CD4-positive, alpha-beta T cell treated with Interleukin-2 at 100 ng/mL for 4 hours (primary cell): ENCODE measurements at places on chromosomes 3 and 15.

DNA sequence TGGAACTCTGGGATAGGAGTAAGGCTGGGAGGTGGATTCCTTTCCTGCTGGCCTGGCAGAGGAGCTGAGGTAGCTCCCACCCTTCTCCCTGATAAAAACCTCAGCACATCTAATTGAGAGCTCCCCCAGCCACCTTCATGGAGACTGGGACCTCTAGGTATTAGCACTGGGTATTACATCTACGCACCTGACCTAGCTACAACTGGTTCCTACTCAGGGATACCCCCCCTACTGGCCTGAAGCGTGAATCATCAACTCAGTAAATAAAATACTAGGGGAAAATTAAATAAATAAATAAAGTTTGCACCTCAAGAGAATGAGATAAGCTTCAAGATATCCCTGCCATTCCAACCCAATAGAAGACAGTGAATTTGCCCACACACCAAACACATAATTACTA is 140.4 kb downstream of the NEK10 start:
- DNase-seq = no peak

DNA sequence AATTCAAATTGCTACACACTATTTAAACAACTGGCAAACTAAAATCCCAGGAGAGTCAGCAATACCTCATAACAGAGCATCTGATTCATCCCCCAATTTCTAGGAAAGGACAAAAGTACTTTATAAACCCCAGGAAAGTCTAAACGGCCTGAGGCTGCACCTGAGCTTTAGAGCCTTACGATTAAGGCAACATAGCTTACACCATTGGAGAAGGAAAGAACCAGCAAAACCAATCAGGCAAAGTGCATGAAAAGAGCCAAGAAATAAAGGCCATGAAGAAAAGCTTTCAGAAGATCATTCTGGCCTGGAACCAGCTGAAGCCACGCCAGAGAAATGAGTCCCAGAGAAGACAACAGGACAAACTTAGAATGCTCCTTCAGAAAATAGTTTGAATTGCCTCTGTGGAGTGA is 48.1 kb downstream of the PTPN9 start:
- DNase-seq = no peak

- no peak for DNase-seq
These were observed 29.7 kb downstream of the VGLL3 start for GRCh38 chr3:86961297-86961696.

DNA sequence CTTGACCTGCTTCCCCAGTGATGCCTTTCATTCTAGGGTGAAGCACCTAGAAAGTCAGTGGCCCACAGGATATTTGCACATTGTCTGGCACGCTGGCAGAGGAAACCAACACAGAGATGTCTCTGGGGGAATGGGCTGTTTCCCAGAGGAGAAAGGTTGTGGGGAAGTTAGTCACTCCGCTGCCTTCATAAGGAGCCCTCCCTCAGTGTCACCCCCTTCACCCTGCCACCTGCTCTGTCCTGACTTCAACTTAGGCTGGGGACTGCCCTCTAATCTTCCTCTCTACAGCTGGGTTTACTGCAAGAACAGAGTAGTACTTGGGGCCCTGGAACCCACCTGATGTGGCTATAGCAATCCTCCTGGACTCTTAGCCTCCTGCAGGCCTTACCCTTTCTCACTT is 5.7 kb downstream of the KLHDC8B start:
- no peak for DNase-seq

DNA sequence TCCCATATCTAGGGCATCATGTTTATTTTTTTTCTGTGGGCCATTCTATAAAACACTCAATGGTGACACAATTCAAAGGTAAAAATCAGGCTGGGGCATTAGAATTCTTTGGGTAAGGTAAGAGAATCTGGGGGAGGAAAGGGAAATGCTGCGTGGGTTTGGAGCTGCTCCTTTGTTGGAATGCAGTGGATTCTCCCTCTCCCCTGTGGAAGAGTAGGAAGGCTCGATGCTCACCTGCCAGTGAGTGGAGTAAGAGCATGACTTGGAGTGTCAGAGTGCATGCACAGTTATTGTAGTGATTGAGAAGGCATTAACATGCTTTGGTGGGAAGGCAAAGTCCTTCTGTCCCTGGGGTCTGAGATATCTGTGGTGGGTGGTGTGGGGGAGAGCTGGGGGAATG is 280.0 kb downstream of the PDCD6IP start:
- no peak for DNase-seq

GRCh38 chr3:41138146-41138545 is 61.2 kb upstream of the CTNNB1 start:
- no peak for DNase-seq

DNA sequence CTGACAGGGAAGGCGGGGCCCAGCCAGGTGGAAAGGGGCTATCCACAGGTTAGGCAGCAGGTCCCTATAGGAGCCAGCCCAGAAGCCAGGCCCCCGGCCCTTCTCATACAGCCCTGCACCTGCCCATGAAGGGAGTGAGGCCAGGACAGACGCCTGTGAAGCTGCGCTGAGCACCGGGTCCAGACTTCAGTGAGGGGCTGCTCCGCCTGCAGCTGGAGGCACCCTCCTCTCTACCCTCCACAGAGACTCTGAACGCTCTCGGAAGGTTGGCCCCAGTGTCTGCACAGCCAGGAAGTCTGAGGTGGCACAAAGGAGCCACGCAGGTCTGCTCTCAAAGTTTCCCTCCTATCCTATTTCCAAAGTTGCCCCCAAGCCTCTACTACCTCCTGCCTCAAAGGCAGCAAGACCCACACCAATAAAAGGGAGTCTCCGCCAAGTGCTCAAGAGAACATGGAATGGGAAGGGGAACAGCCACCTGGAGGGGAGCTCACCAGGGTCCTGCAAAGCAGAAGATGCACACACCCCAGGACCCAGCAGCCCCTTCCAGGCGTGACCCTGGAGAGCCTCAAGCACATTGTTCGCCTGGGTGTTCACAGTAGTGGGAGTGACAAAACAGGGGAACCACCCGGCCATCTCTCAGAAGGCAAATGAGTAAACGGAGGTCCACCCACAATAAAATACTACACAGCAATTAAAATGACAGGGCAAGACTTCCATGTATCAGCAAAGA is 19.5 kb downstream of the XXYLT1 start:
- DNase-seq = no peak

GRCh38 chr3:101195951-101196713 is 124.2 kb downstream of the IMPG2 start:
- no peak for DNase-seq

- DNase-seq = peak; percentile 83
These were observed at the start of gene TRANK1 for GRCh38 chr3:36944641-36945270. Gene TRANK1 (minus strand): TSS chr3:36945054. CDS start chr3:36944809, 245 bp downstream.

GRCh38 chr15:56042982-56043980 is 49.9 kb upstream of the NEDD4 start:
- DNase-seq = peak; percentile 74

GRCh38 chr3:128863560-128863959 is 15.9 kb upstream of the ACAD9 start:
- DNase-seq = no peak

DNA sequence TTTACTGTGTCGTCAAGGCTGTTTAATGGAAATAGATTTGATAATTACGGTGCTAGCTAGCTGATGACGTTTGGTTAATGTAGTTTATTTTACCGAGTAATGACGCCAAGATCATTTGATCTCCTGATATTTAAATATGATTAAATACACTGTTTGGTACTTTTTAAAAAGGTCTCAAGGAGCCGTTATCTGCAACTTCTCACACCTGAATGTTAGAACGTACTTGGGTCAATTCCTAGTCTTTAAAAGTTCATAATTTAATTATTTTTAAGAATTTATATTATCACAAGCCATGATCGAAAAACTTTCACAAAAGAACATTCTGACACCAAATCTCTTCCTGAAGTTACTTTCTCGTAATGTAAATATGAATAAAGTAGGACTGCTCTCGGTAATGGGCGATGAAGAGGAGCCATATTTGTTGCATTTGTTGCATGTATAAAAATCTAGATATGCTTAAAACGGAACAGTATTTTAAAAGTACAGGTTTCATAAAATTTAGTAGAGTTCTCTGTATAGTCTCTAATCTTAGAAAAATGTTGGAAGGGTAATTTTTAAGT is 16.2 kb upstream of the CHD2 start:
- no peak for DNase-seq

DNA sequence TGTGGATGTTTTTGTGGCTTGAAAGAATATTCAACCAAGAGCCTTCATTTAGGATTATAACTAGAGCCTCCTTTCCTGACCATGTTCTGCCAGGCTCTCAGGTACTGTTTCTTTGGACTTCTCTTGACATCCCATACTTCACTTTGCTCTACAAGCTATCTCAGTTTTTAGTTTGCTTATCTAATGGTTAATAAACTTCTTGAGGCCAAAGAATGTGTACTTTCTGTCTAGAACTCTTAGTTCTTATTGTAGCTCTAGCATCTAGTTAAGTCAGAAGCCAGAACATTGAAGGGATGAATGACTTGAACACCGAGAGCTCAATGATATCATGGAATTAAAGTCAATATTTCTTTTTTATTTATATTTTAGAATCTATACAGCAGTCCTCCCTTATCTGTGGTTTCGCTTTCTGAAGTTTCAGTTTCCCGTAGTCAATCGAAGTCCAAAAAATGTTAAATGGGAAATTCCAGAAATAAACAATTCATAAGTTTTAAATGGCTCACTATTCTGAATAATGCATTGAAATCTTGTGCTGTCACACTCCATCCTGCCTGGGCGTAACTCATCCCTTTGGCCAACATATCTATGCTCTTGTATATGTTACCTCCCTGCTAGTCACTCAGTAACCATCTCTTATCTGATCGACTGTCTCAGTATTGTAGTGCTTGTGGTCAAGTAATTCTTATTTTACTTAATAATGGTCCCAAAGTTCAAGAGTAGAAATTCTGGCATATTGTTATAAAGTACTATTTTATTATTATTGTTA is 368.6 kb upstream of the RBMS3 start:
- DNase-seq = no peak

- DNase-seq = no peak
These were observed 44.8 kb downstream of the ZNF589 start for GRCh38 chr3:48285675-48286074.

DNA sequence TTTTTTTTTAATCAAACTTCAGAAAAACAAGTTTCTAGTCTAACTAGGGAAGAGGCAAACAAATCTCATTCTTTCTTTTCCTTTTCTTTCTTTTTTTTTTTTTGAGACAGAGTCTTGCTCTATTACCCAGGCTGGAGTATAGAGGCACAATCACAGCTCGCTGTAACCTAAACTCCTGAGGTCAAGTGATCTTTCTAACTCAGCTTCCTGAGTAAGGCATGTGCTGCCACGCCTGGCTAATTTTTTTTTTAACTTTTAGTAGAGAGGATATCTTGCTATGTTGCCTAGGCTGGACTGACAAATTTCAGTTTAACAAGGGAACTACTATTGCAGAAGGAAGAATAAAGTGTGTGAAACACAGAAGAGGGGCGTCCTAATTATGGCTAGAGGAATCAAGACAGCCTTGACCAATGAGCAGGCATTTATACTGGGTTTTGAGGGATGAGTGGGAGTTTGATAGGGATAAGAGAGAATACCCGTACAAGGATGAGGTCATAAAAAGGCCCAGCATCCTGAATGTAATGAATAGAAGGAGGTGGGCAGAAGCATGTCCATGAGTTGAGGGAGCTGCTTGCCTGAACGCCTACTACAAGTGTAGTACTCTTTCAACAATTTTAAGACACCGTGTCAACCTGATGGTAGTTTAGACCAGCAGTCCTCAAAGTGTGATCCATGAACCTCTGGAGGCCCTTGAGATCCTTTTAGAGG is 6.7 kb upstream of the ZFAND6 start:
- DNase-seq = no peak

- DNase-seq = no peak
These were observed 71.7 kb downstream of the TOP2B start for GRCh38 chr3:25593001-25593400.

DNA sequence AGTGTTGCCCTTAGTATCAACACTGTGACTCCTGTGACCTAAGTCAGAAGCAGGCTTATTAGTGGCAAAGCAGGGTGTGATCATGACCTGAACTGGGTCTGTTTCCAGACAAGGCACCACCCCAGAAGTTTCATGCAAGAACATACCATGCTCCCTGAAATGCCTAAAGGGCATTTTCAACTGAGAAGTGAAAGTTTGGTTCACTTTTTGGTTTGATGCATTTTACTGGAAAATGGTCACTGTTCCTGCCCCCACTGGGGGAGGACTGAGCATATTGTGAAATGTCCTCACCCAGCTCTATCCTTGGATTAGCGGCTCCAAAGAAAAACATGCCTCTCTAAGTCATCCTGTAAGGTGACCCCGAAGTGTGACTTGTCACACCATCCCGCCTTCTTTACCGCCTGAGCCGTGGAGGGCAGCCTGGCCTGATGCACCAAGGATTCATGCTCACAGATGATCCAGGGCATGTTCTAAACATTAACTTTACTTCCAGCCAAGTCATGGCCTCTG is 3.1 kb upstream of the FAM240A start:
- DNase-seq = no peak

GRCh38 chr15:67914537-67915460 is 75.0 kb upstream of the RNU6-1 start:
- no peak for DNase-seq

- no peak for DNase-seq
These were observed 41.6 kb upstream of the TMEM87A start for GRCh38 chr15:42314818-42315217.

DNA sequence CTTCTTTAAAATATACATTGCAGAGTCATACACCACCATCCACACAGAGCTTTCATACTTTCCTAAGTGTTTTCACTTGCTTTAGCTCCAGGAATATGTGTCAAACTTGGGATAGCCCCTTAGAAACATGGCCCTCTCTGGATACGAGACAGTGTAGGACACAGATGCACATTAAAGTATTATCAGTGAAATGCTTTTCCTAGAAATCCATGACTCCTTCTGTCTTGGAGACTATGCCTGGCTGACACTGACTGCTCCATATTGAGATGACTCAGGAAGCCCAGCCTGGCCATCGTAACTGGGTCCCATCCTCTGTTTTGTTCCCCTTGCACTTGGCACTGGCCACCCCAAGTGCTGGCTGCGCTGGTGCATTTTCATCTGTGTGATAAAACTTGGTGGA is 204.8 kb downstream of the PDZRN3 start:
- no peak for DNase-seq

GRCh38 chr15:98289747-98290146 is 329.2 kb downstream of the ARRDC4 start:
- no peak for DNase-seq

DNA sequence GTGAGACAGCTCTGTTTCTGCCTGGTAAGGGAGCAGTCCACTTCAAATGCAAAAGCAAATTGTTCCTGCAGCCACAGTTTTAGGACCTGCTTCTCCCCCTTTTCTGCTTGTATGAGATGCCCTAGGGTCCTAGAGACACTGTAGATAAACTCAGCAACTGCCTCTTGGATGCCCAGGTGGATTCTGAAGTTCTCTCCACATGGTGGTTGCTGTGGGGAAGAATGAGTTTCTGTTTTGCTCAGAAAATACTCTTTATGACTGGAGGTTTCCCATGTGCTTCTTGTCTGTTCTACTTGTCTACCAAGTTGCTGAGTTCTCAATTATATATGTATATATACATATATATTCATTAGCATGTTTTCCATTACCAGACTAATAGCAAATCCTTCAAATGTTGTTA is 5.6 kb upstream of the ZNF80 start:
- DNase-seq = no peak
